Epithelial cell of alveolus of lung (primary cell): ENCODE measurements at places on chromosomes 12 and 14. TPM values are rescaled to one million over a fixed set of nuclear protein-coding genes. Genes with fewer than 3 reads are reported as not detected.

RASSF8 gene
- 24.6 and 37.9 TPM in 2 replicates for total RNA-seq

TCL1A gene
- not detected in 2 replicates for total RNA-seq

MYF5 gene
- total RNA-seq: not detected in 2 replicates

KCNA5 gene
- total RNA-seq: not detected in 2 replicates

TAS2R20 gene
- total RNA-seq: 0.64 and 0.65 TPM in 2 replicates

SLC5A8 gene
- total RNA-seq: not detected in 2 replicates

LRP1-AS gene
- not detected in 2 replicates for total RNA-seq

NANOG gene
- total RNA-seq: not detected in 2 replicates

CEP83 gene
- total RNA-seq: 3.7 and 4.4 TPM in 2 replicates

ITPK1 gene
- 17.1 and 19.0 TPM in 2 replicates for total RNA-seq

CD4 gene
- total RNA-seq: 11.2 and 19.2 TPM in 2 replicates

RAD9B gene
- total RNA-seq: 0.32 and 0.39 TPM in 2 replicates

VPS33A gene
- total RNA-seq: 11.8 and 17.6 TPM in 2 replicates

ESPL1 gene
- 3.0 and 7.4 TPM in 2 replicates for total RNA-seq

KRT71 gene
- not detected in 2 replicates for total RNA-seq

SLC17A8 gene
- total RNA-seq: not detected in 2 replicates

ADGRD1 gene
- total RNA-seq: 0.40 and 0.78 TPM in 2 replicates

FGD4 gene
- total RNA-seq: 6.7 and 10.5 TPM in 2 replicates
